Neural progenitor cell (in vitro differentiated cells): ENCODE measurements at places on chromosomes 13 and 19.
A peak's percentile ranks its signal among the peaks of the same experiment; 100 is the strongest.

DNA sequence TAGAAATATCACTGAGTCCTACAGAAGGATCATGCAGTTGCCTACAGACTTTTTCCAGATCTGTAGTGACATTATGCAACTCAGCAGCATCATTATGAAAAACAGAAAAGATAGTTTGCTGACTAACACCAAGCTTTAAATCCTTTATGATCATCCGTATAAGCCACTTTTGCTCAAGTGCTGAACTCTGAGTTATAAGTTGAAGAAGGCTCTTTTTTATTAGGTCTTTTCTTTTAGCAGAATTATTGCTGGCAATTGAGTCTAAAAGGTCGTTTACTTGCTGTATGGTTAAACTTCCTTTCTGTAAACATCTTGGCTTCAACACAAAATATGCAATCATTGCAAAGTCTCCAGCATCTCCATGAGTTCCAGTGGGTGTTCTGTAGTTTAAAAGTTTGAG, 4.8 kb downstream of the LIG4 start:
- no peak for DNase-seq

DNA sequence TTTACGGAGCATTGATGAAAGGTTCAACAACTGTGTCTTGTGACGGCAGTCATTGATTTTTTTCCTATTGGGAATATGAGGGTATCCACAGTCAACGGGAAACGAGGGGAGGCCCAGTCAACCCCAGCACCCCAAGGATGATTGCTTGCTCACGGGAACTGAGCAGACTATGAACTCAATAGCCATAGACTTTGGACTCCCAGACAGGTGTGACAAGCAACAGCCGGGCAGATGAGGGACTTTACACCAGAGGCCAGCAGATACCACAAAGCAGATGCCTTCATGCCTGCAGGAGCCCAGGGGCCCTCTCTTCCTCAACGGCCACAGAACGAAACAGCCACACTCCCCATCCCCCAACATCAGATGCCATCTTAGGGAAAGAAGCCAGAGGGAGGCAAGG, 80.3 kb upstream of the FLT1 start:
- no peak for DNase-seq

GRCh38 chr19:46387713-46388130, 25.6 kb downstream of the CCDC8 start:
- DNase-seq, result no peak

- no peak for DNase-seq
Measured at GRCh38 chr19:50723735-50724521, 764 bp downstream of the CLEC11A start.

- no peak for DNase-seq
Measured at GRCh38 chr19:31269425-31270127, 79.7 kb downstream of the TSHZ3 start.

- DNase-seq, result peak; percentile 56
Measured at GRCh38 chr19:12778017-12778904, 2.9 kb upstream of the HOOK2 start.

- peak; percentile 93 for DNase-seq
Measured at GRCh38 chr19:42108527-42109389, 23.5 kb downstream of the POU2F2 start.

- DNase-seq, result no peak
Measured at GRCh38 chr19:2167896-2168618, 4.3 kb downstream of the DOT1L start.

DNA sequence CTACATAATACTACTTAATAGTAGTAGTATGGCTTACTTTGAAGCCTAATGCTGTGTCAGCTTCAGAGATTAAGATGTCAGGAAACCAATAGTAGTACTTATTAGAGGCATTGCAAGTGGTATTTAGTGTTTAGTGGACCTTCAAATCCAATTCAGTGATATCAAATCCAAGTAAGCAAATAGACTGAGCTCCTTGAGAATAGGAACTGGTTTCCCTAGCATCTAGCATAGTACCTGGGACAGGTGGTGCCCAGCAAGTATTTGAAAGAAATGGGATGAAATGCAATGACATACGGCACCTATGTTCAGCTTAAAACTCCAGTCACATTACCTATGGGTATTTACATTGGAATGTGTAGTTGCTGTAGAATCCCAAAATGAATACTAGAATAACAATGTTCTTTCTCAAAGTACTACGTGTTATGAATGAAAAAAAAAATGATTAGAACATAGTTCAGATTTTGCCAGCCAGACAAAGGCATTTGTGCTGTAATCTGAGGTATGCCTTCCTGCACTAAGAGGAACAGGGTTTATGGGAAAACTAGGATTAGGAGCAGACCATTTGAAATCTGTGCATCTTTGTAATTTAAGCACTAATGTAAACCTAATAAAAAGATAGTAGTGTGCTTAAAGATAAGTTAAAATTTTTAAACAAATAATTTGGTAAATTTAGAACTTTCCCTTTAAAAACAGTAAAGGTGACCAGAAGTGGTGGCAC, 17.1 kb downstream of the LSM14A start:
- DNase-seq, result no peak

DNA sequence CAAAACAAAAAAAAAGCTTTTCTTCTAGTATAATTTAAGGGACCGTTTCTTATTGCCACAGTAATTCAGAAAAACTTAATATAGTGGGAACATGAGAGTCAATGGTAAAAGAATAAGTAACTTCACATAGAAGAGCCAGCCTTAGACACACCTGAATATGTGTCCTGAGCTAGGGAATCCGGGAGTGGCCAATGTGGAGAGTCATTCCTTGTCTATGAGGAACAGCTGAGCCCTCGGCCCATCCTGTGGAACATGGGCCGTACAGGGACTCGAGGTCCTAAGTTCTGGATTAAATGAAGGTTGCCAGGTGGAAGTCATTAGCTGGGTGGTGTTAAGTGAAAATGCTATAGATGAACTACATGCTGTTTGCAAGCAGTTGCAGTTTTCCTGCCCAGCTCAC, 32.2 kb downstream of the EFNB2 start:
- no peak for DNase-seq

GRCh38 chr19:988510-988909, 4.4 kb downstream of the WDR18 start:
- no peak for DNase-seq

DNA sequence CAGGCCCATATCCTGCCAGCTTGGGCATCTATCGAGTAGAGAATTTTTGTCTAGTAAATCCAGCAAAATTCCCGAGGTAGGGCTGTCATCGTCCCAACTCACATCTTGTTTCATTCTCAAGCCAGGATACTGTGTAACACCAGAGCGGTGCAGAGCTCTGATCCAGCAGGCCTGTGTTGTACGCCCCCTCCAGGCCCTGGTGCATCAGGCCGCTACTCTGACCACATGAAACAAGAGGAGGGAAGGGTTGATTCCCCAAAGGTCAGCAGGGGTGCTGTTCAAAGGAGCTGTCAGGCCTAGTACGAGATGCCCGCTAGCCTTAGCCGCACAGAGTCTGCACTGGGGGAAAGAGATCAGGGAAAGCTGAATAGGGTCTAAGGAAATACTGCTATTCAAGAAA, 276.0 kb downstream of the SLC7A1 start:
- peak; percentile 86 for DNase-seq

DNA sequence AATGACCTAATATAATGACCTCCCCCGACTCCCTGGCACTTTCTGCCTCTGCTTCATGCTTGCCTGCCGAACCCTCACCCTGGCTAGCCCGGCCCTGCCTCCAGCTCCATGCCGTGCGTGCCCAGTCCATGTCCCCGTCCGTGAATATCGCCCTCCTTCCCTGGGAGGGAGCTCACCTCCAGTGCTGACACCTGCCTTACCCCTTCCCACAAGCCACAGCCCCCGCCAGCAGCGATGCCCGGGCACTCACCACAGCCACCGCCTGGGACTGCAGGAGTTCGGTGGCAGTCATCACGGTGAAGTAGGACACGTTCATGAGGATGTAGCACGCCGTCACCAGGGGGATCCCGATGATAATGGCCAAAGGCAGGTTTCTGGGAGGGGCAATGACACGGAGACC, 10.0 kb downstream of the SLC7A9 start:
- DNase-seq, result no peak
